MCF 10A (cell line): ENCODE measurements at places on chromosomes 2 and 18. TPM values are rescaled to one million over a fixed set of nuclear protein-coding genes. Genes with fewer than 3 reads are reported as not detected.

- DNase-seq: no peak
Measured at GRCh38 chr2:6986301-6986911, 69.2 kb downstream of the RNF144A start.

DNA sequence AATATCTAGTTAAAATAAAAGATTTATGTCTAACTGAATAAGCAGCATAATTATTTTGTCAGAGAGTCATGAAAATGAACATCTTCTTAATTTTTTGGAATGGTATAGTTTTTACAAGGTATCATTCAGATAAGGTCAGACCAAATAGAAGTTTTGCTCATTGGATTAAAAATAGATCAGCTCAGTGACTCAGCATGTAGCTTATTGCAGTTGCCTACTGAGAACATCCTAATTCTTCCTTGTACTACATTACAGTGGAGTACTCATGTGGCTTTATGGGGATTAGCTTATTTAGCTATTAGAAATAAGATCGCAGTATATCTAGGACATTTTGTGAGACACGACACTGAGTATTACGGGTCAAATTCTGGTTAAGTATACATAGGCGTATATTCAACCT, 38.2 kb upstream of the PPM1B start:
- DNase-seq: peak; percentile 14

The PLGLB1 gene
- total RNA-seq: 0.74 and 0.84 TPM in 2 replicates

DNA sequence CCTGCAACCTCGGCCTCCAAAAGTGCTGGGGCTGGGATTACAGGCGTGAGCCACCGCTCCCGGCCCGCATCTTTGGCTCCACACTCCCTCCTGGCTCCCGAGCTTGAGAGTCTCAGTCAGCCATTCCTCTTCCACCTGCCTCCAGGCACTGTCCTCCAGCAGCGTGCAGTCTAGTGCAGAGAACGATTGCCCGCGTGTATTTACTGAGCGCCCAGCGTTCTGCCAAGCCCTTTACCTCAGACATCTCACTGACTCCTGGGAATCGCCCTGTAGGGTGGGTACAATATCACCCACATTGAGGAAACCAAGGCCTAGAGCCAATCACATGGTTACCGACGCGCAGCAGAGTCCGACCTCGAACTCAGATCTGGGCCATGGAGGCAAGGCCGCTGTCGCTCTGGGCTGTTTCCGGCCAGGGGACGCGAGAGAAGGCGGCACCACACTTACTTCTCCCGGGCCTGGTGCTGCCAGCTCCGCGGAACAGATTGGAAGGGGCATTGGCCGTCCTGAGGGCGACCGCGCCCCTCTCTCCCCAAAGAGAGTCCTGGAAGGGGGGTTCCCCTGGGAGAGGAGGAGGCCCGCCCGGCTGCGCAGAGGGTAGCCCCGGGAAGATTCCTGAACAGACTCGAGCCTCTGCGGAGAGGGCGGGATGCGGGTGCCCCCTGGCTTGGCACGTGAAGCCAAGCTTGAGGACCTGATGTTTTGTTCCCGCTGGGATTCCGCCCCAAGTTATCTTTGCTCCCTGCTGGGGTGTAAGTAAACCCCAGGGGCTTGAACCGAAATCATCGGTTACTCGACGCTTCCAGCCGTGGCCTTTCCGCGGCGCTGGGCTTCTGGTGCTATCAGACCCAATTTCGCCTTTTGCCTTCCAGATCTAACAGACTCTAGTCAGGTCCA, 5.2 kb upstream of the DLX2 start:
- no peak for DNase-seq

DNA sequence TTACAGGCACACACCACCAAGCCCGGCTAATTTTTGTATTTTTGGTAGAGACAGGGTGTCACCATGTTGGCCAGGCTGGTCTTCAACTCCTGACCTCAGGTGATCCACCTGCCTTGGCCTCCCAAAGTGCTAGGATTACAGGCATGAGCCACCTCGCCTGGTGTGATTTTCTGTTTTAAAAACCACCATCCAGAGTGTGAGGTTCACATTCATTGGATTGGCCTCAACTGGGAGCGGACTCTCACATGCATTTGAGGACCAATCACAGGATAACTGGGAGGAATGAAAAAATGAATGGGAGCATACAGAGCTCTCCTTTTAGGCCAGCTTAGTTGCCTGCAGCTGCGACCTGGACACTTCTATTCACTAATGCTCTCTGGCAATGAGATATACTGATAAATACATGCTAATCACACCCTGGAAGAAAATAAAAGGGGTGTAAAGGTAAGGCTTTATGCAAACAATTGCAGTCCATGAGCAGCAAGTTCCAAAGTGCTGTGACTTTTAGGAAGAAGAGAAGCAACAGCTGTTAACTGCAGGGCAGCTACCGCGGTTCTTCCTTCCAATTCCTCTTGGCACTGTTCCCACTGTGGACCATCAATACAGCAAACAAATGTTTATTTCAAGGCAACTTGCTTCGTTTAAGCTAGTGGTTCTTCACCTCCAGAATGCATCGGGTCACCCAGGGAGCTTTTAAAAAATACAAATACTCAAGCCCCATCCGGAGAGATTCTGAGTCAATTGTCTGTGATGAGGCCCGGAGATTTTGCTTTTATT, 49.5 kb upstream of the FZD5 start:
- DNase-seq: no peak

The OTOF gene
- total RNA-seq: not detected in 2 replicates

GRCh38 chr2:238838786-238839327, 9.0 kb upstream of the TWIST2 start:
- DNase-seq: no peak

- DNase-seq: no peak
Measured at GRCh38 chr2:26020231-26020640, 13.6 kb upstream of the RAB10 start.

The RBFA gene
- total RNA-seq: 38.2 and 47.4 TPM in 2 replicates

DNA sequence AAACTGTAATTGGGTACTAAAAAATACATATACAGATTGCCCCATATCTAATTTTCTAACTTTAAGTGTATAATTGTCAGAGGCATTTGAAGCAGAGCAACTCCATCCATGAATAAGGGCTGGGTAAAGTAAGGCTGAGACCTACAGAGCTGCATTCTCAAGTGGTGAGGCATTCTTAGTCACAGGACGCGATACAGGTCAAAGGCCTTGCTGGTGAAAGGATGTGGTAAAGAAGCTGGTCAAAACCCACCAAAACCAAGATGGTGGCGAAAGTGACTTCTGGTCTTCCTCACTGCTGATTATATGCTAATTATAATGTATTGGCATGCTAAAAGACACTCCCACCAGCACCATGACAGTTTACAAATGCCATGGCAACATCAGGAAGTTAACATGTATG, 50.0 kb downstream of the SLC8A1 start:
- peak; percentile 70 for DNase-seq

GRCh38 chr2:235478609-235479008, 15.2 kb upstream of the AGAP1 start:
- no peak for DNase-seq

GRCh38 chr2:161031511-161031910, 128.7 kb upstream of the TANK start:
- DNase-seq: no peak
